ENCODE measurements at places on chromosomes 2 and 18. TPM values are rescaled to one million over a fixed set of nuclear protein-coding genes. Genes with fewer than 3 reads are reported as not detected.

GRCh38 chr18:78765637-78766281 is 213.9 kb upstream of the SALL3 start:
- H3K36me3 ChIP-seq = no peaks in the 10 kb centered on the region
- no peak overlapping the region for H3K4me3 ChIP-seq
- no peak for DNase-seq
- no peak overlapping the region for H3K27ac ChIP-seq
- H3K27me3 ChIP-seq = no peaks in the 10 kb centered on the region

DNA sequence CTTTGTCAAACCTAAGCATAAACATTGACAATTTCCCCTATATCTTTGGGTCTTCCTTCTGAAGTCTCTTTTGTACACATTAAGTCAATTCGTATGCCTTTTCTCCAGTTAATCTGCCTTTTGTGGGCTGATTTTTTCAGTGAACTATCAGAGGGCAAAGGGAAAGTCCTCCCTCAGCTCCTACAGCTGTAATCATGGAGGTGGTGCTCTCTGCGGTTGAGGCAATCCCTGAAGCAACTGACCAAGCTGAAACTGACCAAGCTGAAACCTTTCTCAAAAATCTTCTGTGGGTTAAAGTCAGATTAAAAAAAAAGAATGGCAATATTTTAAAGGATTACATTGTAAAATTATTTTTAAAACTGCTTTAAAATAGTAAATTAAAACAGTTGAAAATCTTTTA is 105.8 kb upstream of the DNAJC10 start:
- H3K27me3 ChIP-seq = no peaks in the 10 kb centered on the region
- no peak for DNase-seq
- no peak overlapping the region for H3K27ac ChIP-seq
- no peaks in the 10 kb centered on the region for H3K36me3 ChIP-seq

- no peak for DNase-seq
- H3K27ac ChIP-seq = no peak overlapping the region
- no peaks in the 10 kb centered on the region for H3K27me3 ChIP-seq
Measured at GRCh38 chr2:30486655-30487054, 39.6 kb downstream of the LCLAT1 start.

DNA sequence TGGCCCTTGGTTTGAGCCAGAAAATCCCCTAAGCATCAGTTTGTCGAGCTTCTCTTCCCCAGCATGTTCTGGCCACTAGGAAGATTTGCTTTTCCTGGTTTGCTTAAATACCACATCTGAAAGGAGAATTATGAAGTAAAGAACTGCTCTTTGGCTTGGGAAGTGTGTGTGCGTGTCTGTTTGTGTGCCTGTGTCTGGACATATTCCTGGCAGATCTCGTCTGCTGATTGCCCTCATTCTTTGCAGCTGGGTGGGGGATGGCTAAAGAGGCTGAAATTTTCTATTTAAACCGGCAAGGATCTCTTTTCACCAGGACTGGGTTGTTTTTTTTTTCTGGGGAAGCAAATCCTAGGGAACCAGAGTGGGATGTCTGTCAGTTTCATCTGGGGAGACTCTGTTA is 57.3 kb upstream of the MBOAT2 start:
- no peak overlapping the region for H3K4me3 ChIP-seq
- no peak overlapping the region for H3K27ac ChIP-seq
- H3K4me1 ChIP-seq = no peaks in the 10 kb centered on the region
- DNase-seq = no peak
- peaks cover under 1% of the 10 kb centered on the region for H3K36me3 ChIP-seq

- peaks cover 29% of the 10 kb centered on the region for H3K4me1 ChIP-seq
- no peak overlapping the region for H3K4me3 ChIP-seq
- H3K27me3 ChIP-seq = no peaks in the 10 kb centered on the region
- H3K27ac ChIP-seq = no peak overlapping the region
- DNase-seq = no peak
- H3K36me3 ChIP-seq = peaks cover 24% of the 10 kb centered on the region
Measured at GRCh38 chr2:27946530-27947060, 56.1 kb downstream of the BABAM2 start.

- peaks cover 3% of the 10 kb centered on the region for H3K27me3 ChIP-seq
- no peak for DNase-seq
- H3K27ac ChIP-seq = no peak overlapping the region
- no peak overlapping the region for H3K4me3 ChIP-seq
Measured at GRCh38 chr2:112152476-112153178, 14.4 kb downstream of the FBLN7 start.

GRCh38 chr2:120348134-120348736 is 2.3 kb downstream of the INHBB start:
- no peak overlapping the region for H3K27ac ChIP-seq
- peaks cover 12% of the 10 kb centered on the region for H3K4me1 ChIP-seq
- H3K27me3 ChIP-seq = peaks cover 53% of the 10 kb centered on the region
- no peak for DNase-seq

DNA sequence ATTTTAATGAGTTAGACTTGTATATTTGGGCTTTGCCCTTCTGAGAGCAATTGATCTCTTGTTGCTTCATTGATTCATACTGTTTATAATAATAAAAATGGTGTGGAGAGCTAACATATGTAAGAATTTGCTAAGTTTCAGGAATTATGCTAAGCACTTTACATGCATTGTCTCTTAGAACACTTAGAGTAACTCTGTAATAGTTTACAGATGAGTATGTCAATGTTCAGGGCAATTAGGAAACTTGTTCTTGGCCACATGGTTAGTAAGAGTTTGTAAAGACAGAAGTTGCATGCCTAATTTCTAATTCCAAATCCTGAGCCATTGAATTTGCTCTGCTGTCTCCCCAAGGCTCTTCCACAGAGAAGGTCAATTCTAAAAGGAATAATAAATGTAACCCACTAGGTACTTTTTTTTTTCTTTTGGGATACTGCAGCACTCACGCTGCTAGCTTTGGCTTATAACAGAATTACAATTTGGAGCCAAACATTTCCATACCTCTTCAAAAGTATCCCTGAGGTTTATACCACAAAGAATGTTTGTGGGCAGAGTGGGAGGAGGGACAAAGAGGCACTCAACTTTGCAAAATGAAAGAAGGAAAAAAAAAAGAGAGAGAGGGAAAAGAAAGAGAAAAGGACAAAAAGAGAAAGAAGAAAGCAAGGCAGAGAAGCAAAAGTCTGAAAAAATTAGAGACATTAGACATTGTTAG is 232.4 kb downstream of the CALCRL start:
- H3K36me3 ChIP-seq = peaks cover 1% of the 10 kb centered on the region
- H3K27ac ChIP-seq = no peak overlapping the region
- H3K27me3 ChIP-seq = no peaks in the 10 kb centered on the region
- no peak overlapping the region for H3K4me3 ChIP-seq
- H3K4me1 ChIP-seq = no peaks in the 10 kb centered on the region
- DNase-seq = no peak

GRCh38 chr2:119366161-119366648 is 429 bp downstream of the C2orf76 start:
- H3K27ac ChIP-seq = peak overlapping the region; percentile 100
- DNase-seq = no peak
- no peaks in the 10 kb centered on the region for H3K27me3 ChIP-seq
- peak overlapping the region; percentile 100 for H3K4me3 ChIP-seq

- H3K4me1 ChIP-seq = no peaks in the 10 kb centered on the region
- H3K27ac ChIP-seq = no peak overlapping the region
- no peaks in the 10 kb centered on the region for H3K27me3 ChIP-seq
- DNase-seq = no peak
- no peak overlapping the region for H3K4me3 ChIP-seq
Measured at GRCh38 chr2:11901351-11902069, 155.1 kb downstream of the LPIN1 start.

DNA sequence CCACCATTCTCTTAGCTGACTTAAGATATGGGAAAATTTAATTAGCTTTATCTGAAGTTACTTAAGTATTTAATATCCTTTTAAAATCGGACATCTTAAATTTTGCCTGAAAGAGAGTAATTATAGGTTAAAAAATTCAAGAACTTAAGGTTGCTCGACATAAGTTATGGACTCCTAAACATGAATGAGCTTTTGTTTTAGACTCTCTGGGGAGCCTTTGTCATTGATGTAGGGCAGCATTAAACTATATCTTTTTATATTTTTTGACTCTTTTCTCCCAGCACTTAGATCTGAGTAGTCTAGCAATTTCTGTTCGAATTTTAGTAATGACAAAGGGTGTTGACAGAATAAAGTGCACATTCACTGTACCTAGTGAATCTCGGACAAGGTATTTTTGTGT is 4.7 kb downstream of the PHLPP1 start:
- no peak overlapping the region for H3K4me3 ChIP-seq
- no peak overlapping the region for H3K27ac ChIP-seq
- H3K27me3 ChIP-seq = peaks cover 5% of the 10 kb centered on the region

The PRKD3 gene
- 42.1 TPM for total RNA-seq

The ALPI gene
- total RNA-seq = not detected

Measured in activated naive CD8-positive, alpha-beta T cell treated with anti-CD3 and anti-CD28 coated beads for 36 hours (primary cell).